Activated CD4-positive, alpha-beta T cell treated with anti-CD3 and anti-CD28 coated beads for 24 hours (primary cell): ENCODE measurements at places on chromosomes 11 and 22.

GRCh38 chr11:45857961-45858474 lies 10.7 kb downstream of the CRY2 start:
- no peak for DNase-seq

DNA sequence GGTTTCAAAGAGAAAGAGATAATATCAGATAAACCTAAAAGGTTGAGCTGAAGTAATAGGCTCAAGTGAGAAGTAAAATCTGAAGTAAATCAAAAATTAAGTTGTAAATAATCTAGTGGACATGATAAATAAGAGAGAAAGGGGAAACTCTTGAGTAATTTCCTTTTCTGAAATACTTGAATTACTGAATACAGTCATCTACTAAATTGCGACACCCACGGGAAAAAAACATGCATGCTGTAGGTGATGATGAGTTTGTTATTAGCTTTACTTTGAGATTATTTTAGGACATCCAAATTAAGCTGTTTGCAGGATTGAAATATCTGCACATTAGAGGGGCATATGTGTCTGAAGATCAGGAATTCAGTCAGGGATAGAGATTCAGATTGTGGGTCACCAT lies 50.0 kb upstream of the CARD18 start:
- no peak for DNase-seq

DNA sequence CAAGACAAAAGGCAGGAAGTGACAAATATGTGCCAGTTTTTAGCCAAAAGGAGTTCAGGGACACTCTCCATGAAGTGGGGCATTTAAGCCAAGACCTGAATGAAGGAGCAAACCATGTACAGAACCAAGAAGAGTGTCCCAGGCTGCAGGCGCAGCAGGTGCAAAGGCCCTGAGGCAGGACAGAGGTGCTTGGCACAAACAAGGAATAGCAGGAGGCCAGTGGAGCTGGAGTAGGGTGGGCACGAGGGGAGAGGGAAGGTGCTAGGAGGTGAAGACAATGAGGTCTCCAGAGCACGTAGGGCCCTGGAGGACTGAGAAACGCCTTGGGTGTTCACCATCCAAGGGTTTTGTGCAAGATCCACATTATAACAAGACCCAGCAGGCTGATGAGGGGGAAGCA lies 474.1 kb downstream of the MN1 start:
- no peak for DNase-seq

DNA sequence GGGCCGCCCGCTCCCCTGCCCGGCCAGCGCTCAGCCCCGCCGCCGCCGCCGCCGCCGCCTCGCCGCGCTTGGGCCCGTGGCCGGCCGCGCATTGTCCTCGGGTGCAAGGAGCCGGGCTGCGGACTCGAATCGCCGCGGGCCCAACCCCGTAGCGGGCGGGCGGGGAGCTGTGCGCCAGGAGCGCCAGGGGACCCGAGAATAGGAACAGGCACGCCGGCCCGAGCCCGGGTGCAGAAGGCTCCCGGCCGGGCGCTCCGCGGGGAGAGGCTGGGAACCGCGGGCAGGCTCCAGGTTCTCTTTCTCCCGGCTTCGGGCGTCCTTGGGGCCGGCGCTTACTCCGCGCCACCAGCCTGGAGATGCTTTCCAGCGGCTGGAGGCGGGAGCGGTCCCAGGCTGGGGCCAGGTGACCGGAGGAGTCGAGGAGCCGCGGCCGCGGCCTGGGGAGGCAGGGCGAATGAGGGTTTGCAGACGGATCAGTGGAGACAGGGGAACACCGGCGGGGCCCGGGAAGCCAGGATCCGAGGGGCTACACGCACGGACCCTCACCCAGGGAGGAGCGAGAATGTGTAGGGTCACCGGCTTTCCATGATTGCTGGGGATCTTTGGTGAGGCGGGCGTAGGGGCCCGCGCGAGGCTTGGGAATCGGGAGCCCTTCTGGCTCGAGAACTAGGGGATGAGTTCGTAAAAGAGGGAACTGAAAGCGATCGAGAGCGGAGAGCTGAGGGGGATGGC lies 726 bp downstream of the PKNOX2 start:
- no peak for DNase-seq

DNA sequence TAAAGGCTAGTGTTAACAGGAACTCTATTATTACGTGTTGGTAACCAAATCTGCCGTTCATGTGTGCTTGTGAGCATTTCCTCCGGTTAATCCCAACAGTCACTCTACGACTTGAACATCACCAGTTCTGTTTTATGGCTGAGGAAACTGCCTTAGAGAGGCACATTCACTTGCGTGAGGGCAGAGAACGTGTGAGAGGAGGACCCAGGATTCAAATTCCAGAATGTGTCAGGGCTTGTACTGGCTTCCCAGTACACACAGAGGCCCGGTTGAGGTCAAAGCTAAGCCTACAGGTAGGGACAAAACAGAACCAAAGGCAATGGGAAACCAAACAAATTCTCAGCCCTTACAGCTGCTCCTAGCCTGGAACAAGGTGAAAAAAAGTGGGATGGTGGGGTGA lies 66.9 kb upstream of the TENM4 start:
- no peak for DNase-seq

DNA sequence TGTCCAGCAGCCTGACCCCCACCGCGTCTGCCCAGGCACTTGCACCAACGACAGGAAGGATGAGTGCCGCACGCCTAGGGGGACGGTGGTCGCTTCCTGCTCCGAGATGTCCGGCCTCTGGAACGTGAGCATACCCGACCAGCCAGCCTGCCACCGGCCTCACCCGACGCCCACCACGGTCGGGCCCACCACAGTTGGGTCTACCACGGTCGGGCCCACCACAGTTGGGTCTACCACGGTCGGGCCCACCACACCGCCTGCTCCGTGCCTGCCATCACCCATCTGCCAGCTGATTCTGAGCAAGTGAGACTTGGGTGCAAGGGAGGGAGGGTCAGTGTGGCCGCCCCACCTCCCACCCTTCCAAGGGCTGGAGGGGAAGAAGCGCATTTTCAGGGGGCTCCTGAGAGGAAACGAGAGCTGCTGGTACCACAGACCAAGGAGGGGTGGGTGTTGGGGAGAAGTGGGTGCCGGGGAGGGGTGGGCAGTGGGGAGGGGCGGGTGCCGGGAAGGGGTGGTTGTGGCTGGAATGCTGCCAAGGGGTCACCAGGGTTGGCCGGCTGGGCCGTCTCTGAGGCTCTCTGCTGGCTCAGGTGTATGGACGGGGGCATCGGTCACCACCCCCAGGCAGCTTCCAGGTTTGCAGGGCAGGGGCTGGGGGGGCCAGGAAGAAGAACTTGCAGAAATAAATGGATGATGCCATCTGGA lies 27.7 kb upstream of the MUC5B start:
- no peak for DNase-seq

DNA sequence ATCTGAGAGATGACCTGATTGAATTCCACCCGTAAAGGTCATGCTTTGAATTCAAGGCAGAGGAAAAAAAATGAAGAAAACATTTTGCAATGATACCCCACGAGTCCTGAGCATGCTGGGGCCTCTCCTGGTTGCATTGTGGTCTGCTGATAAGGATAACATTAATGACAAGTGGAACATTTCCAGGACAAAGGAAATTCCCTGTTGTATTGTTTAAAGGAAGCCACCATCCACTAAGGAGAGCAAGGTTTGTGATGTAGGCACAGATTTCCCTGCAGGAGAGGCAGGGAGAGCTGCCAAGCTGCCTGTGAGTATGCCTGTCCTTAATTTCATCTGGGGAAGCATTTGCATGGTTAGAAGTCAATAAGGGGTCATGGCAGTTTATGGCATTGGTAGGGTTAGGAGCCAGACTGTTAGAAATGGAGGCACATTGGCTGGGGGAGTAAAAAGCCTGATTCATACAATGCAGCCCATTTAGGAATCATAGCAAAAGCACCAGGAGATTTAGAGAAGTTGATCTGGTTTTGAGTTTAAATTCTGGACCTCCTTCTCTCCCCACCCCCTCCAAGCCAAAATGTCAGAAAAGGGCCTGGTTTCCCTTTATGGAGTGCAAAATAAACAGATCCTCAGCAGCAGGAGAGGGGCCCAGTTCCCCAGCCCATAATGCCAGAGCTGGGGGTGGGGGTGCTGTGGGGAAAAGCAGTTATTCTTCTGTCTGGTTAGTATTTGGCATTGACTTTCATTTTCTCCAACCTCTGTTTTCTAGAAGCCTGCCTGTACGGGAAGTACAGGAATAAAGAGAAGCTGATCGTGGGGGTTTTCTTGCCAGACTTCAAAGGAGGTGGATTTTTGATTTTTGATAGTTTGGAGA lies 22.1 kb downstream of the FLI1 start:
- no peak for DNase-seq

DNA sequence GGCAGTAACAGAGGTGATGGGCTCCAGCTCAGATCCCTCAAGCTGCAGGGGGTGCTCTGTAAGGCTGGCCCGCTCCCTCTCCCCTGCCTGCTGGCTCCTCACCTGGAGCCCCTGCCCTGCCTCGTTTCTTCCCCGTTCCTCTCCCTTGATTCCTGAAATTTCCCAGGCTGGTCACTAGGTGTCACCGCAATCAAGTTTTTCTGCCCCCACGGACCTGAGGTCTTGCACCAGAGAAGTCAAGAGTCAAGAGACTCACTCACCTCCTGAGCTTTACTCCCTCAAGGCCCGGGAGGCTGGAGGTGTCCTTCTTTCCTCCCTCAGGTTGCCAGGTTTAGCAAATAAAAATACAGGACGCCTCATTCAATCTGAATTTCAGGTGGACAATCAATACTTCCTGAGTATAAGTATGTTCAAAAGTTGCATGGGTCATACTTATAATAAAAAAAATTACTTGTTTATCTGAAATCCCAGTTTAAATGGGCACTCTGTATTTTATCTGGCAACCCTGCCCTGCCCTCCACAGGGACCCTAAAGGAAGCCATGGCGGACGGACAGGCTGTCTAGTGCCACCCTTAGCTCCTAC lies 69.2 kb downstream of the SCUBE1 start:
- no peak for DNase-seq

DNA sequence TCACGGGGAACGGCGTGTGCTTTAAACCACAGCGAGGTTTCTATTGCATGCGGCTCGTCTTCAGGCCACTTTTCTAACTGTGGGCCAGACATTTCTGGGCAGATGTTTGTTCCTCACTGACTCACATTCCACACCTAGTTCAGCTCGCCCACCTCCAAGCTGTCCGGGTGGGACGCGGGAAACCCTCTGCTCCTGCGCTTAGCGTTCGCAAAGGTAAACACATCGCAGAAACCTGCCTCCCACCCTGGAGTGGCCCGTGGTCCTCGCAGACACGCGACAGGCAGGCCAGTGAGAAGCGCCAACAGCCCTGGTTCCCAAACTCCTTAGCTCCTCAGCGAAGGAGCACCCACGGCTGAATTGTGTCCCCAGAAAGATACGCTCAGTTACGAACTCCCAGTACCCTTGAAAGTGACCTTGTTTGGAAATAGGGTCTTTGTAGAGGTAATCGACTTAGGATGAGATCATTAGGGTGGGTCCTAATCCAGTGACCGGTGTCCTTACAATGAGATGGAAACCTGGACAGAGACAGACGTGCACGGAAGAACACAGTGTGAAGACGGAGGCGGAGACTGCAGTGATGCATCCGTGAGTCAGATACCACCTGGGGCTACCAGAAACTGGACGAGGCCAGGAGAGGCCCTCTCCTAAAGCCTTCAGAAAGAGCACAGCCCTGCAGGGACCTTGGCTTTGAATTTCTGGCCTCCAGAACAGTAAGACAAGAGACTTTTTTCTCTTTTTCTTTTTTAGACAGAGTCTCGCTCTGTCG lies 82.7 kb downstream of the CELSR1 start:
- DNase-seq: no peak

DNA sequence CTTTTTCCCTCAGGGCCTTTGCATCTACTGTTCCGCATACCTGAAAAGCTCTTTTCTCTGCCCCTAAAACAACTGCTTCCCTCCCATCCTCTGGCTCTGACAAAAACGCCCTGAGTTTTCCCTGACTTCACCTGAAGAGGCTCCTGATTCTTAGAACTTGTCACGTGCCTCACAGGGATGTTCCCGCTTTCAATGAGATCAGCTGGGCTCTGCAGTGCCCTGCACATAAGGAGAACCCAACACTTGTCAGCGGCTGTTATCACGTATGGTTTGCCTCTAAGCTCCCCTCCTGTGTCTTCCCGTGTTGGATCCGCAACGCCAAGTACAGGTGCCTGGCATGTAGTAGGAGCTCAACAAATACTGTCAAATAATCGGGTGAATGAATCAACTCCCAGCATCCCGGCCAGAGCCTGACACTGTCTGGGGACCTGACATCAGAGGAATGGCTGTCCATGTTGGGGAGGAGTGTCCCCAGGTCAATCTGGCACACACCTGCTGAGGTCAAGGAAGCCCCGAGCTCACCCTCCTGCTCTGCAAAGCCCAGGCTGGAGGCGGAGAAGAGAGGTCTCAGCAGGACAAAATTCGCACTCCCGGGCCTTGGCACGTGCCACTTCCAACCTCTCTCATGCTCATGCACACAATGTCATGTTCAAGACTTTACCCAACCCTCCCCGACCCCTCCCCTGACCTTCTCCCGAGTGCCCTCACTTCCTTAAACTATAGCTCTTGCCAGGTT lies 4.2 kb upstream of the GRK2 start:
- DNase-seq: no peak

GRCh38 chr11:122882857-122883645 lies 492 bp downstream of the JHY start:
- peak; percentile 17 for DNase-seq

DNA sequence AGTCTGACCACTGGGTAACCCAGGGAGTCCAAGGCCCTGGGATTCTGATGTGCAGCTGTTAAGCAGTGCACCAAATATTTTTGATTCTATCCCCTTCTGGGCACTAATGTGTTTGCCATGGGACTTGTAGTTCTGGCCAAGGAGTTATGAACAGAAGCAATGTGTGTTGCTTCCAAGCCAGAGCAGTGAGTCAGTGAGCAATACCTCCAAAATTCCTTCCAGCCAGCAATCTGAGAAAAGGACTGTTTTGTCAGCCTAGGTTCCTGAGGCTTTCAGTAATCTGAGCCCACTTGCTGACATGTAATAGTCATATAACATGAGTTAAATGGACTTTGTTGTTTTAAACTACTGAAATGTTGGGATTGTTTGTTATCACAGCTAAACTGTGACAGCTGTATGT lies 311.4 kb downstream of the NELL1 start:
- no peak for DNase-seq

- DNase-seq: no peak
Observed at GRCh38 chr11:77054084-77054483, 12.7 kb upstream of the CAPN5 start.

GRCh38 chr22:24523873-24524272 lies 28.7 kb downstream of the UPB1 start:
- DNase-seq: no peak

- no peak for DNase-seq
Observed at GRCh38 chr22:19868773-19869471, 14.2 kb upstream of the GNB1L start.

GRCh38 chr11:75777461-75778110 lies 9.0 kb downstream of the DGAT2 start:
- DNase-seq: no peak

DNA sequence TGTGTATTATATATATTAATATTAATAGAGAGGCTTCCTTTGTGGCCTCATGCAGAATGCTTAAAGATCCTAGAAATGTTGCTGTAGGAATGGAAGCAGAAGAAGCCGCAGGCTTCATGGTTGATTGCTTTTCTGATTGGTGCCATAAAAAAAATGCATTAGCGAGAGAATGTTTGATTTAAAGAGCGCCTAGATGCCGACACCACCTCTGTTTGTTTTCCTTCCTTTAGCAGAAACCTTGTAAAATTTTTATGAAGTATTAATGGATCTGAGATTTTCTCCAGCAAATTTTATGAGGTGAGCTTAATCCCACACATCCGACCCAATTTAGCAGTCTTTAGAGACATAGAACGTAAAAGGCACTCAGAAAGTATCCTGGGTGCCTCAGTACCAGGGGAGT lies 587.5 kb downstream of the NTM start:
- no peak for DNase-seq

- DNase-seq: no peak
Observed at GRCh38 chr11:110793556-110793955, 81.3 kb upstream of the ARHGAP20 start.
